Breast epithelium (tissue), 4 donors: ENCODE measurements at places on chromosomes 7 and 10. TPM values are rescaled to one million over a fixed set of nuclear protein-coding genes. Genes with fewer than 3 reads are reported as not detected.

- DNase-seq, result no peak
Observed at GRCh38 chr7:48049850-48050249, 14.5 kb downstream of the C7orf57 start.

Gene KAZALD1
- 4.5 TPM for total RNA-seq

- no peak for DNase-seq
Observed at GRCh38 chr10:72081210-72081609, 7.1 kb downstream of the SPOCK2 start.

- no peak for DNase-seq
Observed at GRCh38 chr7:79281426-79281825, 172.0 kb downstream of the MAGI2 start.

DNA sequence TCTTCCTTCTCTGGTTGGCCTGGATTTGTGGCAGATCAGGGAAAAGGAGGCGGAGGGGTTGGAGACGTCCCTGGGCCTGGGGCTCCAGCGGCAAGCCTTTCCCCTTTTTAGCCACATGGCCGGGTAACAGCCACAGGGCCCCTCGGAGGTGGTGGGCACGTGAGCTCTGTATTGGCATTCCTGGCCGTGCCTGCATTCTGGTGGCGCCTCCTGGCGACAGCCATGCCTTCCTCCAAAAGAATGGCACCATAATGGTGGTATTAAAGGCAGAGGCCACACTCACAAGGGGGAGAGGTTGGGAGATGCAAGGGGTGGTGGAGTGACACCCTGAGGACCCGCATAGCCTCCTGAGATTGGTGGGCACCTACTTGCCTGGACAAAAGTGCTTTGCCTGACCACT lies 3.0 kb upstream of the AQP1 start:
- no peak for DNase-seq

DNA sequence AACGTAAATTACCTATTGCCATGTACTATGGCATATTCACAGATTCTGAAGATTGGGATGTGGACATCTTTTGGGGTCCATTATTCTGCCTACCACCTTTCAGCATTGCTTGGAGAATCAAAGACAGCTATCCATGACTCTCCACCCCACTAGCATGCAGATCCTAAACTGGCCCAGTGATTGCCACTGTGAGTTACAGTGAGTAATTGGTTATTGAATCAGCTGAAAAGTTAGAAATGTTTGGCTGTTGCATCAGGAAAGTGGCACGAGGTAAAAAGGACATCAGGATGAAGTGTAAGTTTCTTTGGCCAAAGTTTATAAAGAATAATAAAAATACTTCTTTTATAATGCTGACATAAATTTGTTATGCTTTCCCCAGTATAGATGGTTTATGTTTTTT lies 148.2 kb upstream of the ETV1 start:
- DNase-seq, result no peak
